Trophoblast cell (in vitro differentiated cells and primary cell): ENCODE measurements at places on chromosomes 7 and 10.

DNA sequence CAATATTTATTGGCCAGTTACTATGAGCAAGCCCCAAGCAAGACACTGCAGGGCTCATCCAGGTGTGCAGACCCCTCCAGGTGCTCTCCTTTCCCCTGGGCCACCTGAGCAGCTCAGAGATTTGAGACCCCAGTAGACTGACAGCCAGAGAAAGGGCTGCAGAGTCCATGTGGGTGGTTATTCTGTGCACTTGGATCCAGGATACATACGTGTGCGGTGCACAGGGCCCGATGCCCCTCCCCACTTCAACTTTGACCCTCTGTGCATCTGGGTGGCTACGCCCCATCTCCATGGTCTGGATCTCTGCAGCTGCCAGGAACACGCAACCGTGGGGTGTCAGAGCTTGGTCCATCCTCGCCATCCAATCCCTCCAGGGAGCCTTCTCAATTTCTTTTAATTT lies 72.9 kb downstream of the MKI67 start:
- DNase-seq = no peak
- H3K4me3 ChIP-seq = no peak overlapping the region
- H3K36me3 ChIP-seq = peaks cover 17% of the 10 kb centered on the region
- H3K4me1 ChIP-seq = peaks cover 3% of the 10 kb centered on the region

DNA sequence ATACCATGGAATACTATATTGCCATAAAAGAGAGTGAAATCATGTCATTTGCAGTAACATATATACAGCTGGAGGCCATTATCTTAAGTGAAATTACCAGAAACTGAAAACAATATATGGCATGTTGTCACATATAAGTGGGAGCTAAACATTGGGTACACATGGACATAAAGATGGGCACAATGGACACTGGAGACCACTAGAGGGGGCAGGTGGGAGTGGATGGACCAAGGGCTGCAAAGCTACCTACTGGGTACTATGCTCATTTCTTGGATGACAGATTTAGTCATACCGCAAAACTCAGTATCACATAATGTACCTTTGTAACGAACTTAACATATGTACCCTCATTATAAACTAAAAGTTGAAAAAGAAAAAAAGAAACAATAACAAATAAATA lies 1167.6 kb downstream of the NXPH1 start:
- no peaks in the 10 kb centered on the region for H3K4me1 ChIP-seq
- DNase-seq = no peak
- H3K27me3 ChIP-seq = no peaks in the 10 kb centered on the region
- H3K4me3 ChIP-seq = no peak overlapping the region
- no peaks in the 10 kb centered on the region for H3K36me3 ChIP-seq

DNA sequence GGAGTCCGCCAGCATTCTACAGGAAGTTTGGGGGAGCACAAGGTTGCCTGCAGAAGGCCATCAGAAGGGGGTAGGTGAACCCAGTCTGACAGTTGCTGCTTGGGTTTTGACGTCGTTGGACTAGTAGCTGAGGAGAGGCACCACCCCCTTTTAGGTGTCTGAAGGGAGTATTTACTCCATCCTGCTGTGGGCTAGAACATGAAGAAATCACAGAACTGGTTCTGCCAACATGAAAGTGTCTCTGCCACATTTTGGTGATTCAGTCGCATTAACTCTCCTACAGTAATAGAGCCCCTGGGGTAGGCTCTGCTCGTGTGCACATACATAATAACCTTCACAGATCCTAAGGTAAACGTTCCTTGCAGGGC lies 834 bp upstream of the TRIL start:
- H3K27me3 ChIP-seq = no peaks in the 10 kb centered on the region
- peak overlapping the region; percentile 76 for H3K27ac ChIP-seq
- H3K4me1 ChIP-seq = peaks cover 21% of the 10 kb centered on the region
- H3K36me3 ChIP-seq = no peaks in the 10 kb centered on the region
- peak overlapping the region; percentile 83 for H3K4me3 ChIP-seq
- peak; percentile 24 for DNase-seq

GRCh38 chr7:30206491-30206890 lies 71.7 kb downstream of the MTURN start:
- DNase-seq = peak; percentile 46
- no peaks in the 10 kb centered on the region for H3K36me3 ChIP-seq
- H3K4me1 ChIP-seq = peaks cover 3% of the 10 kb centered on the region
- no peaks in the 10 kb centered on the region for H3K27me3 ChIP-seq
- no peak overlapping the region for H3K27ac ChIP-seq

GRCh38 chr10:5440206-5440605 lies 27.8 kb downstream of the NET1 start:
- H3K4me3 ChIP-seq = no peak overlapping the region
- H3K27ac ChIP-seq = no peak overlapping the region
- H3K36me3 ChIP-seq = peaks cover 2% of the 10 kb centered on the region
- H3K27me3 ChIP-seq = no peaks in the 10 kb centered on the region

DNA sequence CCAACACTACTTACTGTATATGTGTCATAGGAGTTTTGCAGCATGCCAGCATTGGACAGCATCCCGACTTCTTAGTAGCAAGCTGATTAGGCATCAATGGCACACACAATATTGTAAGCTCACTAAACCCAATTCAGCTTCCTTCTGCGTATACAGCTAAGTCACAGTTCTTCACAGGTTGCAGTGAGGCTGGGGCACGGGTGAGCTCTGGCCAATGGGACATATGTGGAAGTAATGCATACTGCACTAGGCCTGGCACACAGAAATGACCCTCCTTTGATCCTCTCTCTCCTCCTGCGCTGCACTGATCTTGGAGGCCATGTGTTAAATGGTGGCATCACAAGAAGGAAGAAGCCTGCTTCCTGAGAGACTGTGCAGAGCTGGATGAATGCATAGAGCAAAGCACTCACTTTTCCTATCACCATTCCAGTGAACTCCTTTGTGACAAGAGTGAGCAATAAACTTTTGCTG lies 11.9 kb downstream of the RAB11FIP2 start:
- no peaks in the 10 kb centered on the region for H3K4me1 ChIP-seq
- H3K4me3 ChIP-seq = no peak overlapping the region
- H3K36me3 ChIP-seq = no peaks in the 10 kb centered on the region
- H3K27ac ChIP-seq = no peak overlapping the region

DNA sequence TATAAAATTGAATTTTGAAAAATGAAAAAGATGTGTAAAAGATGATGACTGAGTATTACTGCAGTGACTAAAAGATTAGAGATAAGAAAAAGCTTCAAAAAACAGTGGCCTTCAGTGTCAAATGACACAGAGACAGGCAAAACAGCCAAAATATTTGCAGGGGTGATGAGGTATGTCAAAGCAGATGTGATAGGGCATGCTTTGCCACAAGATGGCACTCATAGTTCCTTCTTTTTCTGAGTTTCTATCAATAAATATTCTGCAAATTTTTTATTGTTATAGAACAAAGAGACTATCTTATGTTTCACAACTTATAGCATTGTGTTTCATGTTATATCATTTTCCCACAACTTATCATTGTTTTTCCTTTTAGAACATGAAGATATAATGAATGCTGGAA lies 344.1 kb upstream of the HPS1 start:
- no peak for DNase-seq
- no peaks in the 10 kb centered on the region for H3K4me1 ChIP-seq
- H3K27me3 ChIP-seq = no peaks in the 10 kb centered on the region

DNA sequence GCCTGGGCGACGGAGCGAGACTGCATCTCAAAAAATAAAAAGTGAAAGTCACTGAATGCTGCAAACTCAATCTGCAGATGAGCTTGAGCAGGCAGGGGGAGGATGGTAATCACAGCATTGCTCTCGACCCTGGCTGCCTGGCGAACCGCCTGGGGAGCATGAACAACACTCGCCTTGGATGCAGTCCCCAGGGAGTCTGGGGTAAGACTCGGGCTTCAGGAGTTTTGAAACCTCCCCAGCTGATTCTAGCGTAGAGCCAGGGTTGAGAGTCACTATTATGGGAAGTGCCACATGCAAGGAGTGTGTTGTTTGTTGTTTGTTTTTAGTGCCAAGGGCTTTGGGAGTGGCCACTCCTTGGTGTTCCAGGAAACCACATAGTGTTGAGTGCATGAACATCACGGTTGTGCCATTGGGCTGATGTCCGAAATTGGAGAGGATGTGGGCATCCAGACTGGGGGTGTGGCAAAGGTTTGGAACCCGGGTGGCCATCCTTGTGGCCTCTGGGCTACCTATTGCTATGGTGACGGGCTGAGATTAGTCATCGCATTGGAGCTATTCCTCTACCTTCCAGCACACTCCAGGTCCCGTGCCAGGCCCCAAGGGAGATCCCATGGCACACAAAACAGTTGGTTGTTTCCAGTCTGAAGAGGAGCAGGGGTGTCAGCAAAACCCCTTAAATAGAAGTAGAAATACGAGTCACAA lies 92.6 kb downstream of the RGS10 start:
- H3K4me1 ChIP-seq = peaks cover 3% of the 10 kb centered on the region
- H3K4me3 ChIP-seq = no peak overlapping the region
- H3K27me3 ChIP-seq = no peaks in the 10 kb centered on the region
- no peak overlapping the region for H3K27ac ChIP-seq

- H3K4me1 ChIP-seq = no peaks in the 10 kb centered on the region
- no peak overlapping the region for H3K4me3 ChIP-seq
- H3K27ac ChIP-seq = no peak overlapping the region
- no peak for DNase-seq
- no peaks in the 10 kb centered on the region for H3K36me3 ChIP-seq
- H3K27me3 ChIP-seq = no peaks in the 10 kb centered on the region
Measured at GRCh38 chr10:69952069-69952800, 100.4 kb upstream of the MACROH2A2 start.

DNA sequence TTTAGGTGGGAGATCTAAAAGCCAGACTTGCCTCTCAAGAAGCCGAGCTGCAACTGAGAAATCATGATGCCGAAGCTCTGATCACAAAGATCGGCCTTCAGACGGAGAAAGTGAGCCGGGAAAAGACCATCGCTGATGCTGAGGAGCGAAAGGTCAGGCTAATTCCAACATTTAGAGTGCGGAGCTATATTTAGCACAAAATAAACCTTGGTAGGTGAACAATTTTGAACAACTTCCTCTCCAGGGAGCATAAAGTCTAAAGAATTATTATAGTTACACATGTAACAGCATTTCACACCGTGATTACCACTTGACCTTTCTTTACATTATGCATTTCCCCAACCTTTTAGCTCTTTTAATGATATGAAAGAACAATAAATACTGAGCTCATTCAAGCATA lies 166.7 kb downstream of the CDCA7L start:
- DNase-seq = no peak
- no peaks in the 10 kb centered on the region for H3K4me1 ChIP-seq
- no peaks in the 10 kb centered on the region for H3K27me3 ChIP-seq

DNA sequence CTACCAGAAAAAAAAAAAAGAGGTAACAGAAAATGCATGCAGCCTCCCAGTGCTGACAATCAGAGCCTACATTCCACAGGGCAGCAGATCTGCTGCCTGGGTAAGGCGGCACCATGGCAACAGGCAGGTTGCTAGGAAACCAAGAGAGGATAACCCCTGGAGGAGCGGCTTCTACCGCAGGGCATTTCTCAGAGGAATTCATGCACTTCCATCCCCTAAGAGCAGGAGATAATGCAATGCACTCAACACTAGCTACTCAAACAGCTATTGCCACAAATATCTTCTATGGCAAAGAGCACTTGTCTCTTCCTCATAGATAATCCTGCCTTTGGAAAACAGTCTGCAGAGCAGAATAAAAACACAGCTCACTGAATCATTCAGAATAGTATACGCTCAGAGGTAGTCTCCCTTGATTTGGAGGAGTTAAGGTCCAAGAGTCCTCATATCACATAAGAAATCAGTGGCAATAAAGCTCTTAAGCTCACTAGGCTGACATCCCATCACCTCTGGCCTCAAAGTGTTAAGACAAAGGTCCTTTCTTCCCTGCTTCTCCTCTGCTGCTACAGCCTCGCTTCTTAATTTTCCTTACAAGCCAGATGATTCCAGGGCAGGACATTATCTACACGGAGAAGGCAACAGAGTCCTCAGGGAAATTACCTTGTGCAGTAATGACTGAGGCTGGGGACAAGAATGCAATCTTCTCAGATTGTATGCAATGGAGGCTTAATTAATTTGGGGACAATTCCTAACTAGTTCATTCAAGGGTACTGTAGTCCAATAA lies 10.7 kb downstream of the PSAP start:
- peak overlapping the region; percentile 89 for H3K27ac ChIP-seq
- H3K4me1 ChIP-seq = peaks cover 43% of the 10 kb centered on the region
- no peak overlapping the region for H3K4me3 ChIP-seq
- peaks cover 3% of the 10 kb centered on the region for H3K36me3 ChIP-seq
- peak; percentile 98 for DNase-seq
